ENCODE measurements at places on chromosomes 11 and 22. TPM values are rescaled to one million over a fixed set of nuclear protein-coding genes. Genes with fewer than 3 reads are reported as not detected.

ANO9 gene
- total RNA-seq, result 114 TPM

PNPLA3 gene
- not detected for total RNA-seq

DERL3 gene
- 0.66 TPM for total RNA-seq

PTGDR2 gene
- total RNA-seq, result 0.36 TPM

CABP4 gene
- 7.5 TPM for total RNA-seq

PGA4 gene
- total RNA-seq, result not detected

NAGA gene
- total RNA-seq, result 2.6 TPM

WT1 gene
- total RNA-seq, result not detected

ATM gene
- 307 TPM for total RNA-seq

KIAA1671 gene
- 2.9 TPM for total RNA-seq

TEAD1 gene
- not detected for total RNA-seq

OR10A2 gene
- total RNA-seq, result not detected

OR5P2 gene
- not detected for total RNA-seq

- peak; percentile 83 for DNase-seq
Observed at GRCh38 chr11:9759519-9760192, 95.8 kb downstream of the SWAP70 start.

- DNase-seq, result no peak
Observed at GRCh38 chr22:49963647-49964026, 3.1 kb downstream of the PIM3 start.

GRCh38 chr22:26821854-26822253 is 164.5 kb downstream of the MIAT start:
- DNase-seq, result no peak

DNA sequence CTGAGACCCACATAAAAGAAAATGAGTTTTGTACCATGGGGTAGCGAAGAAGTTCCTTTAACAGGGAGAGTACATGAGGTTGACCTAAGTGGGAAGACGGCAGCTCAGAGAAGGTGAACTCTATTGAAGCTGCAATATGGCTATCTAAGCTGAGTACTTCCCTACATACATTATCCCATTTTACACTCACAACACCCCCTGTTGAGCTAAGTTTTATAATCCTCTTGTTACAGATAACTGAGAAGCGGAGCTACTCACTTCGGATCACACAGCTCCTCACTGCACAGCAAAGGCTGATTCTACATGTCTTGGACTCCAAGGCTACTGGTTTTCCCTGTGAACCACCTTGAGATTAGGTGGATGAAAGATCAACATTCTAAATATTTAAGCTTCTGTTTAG is 8.2 kb upstream of the PIWIL4 start:
- no peak for DNase-seq

DNA sequence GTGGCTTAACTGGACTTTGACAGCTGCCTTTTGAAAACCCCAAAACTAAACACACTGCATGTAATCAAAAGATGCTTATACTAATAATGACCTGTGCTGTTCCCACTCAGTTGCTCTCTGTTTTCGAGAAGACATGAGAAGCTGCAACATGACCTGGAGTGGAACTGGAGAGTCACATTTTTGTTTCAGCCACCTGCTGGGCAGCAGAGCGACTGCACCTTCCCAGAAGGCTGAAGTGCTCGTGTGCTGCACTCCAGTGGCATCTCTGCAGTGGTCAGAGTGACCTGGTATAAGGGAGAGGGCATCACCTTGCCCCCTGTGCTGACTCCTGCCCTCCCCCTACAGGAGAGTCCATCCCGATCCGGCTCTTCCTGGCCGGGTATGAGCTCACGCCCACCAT is 8.6 kb downstream of the THYN1 start:
- DNase-seq, result no peak

- no peak for DNase-seq
Observed at GRCh38 chr11:2470495-2470894, 25.7 kb downstream of the KCNQ1 start.

GRCh38 chr11:132943357-132943705 is 589.0 kb downstream of the OPCML start:
- DNase-seq, result no peak

DNA sequence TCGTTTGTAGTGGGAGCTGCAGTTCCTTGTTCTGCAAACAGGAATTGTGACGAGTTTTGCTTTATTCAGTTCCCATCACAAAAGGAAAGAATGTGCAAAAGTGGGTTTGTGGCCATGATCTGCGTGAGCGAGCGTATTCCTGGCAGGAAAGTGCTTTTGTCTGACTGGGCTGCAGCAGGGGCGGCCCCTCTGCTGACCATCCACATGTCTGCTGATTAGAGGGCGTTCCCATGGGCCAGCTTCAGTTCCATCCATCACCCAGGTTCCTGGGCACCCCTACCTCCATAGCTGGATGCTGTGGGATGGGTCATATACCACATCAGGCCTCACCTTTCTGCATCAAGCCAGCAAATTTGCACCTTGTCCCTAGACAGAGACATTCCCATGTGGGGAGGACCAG is 28.9 kb upstream of the GAL start:
- DNase-seq, result no peak

GRCh38 chr11:131896978-131897615 is 526.7 kb downstream of the NTM start:
- DNase-seq, result no peak

- no peak for DNase-seq
Observed at GRCh38 chr11:128779036-128779435, 85.2 kb downstream of the FLI1 start.

DNA sequence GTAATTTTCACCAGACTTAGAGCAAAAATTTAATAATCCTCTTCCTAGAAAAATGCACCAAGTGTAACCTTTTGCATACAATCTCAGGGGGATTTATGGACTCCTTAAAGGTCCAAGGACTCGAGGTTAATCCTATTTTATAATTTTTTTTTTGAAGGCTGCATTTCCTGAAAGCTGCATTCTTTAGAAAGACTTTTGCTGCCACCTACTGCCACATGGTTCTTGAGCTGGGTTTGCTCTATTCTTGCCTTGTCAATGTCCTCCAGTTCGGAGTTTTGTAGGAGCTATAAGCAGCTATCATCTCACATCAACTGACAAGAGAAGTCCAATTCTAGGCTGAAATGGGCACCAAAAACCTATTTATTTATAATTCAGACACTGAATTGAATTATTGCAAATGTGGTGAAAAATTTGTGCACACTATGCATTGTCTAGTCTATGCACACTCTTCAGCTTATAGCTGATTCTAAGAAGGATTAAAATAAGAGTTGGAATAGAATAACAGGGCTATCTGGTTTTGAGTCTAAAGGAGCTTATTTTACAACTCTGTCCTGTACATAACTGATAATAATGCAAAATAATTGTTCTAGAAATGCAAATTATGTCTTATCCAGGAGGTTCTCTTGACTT is 31.3 kb downstream of the TRAF6 start:
- no peak for DNase-seq

DNA sequence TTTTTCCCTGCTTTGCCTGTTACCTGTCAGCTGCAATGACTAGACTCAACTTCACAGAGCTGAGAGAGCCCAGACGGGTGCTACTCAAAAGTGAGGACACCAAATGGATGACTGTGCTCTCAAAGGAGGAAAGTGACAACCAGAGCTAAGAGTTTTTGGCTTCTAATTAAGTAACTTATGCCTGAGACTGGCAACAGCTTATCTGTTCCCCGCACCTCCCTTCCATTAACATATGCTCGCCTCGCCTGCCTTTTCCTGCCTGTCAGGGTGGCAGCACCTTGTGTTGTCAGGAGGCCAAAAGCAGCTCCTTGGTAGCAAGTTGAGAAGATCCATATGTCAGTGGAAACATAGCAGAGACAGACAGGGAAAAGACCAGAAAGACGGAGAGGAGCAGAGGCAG is 573.9 kb upstream of the KIRREL3 start:
- no peak for DNase-seq

- DNase-seq, result peak; percentile 90
Observed at GRCh38 chr11:14358729-14359439, at the start of gene RRAS2. Gene RRAS2 (minus strand): TSS chr11:14359183. CDS start chr11:14358870, 313 bp downstream.

DNA sequence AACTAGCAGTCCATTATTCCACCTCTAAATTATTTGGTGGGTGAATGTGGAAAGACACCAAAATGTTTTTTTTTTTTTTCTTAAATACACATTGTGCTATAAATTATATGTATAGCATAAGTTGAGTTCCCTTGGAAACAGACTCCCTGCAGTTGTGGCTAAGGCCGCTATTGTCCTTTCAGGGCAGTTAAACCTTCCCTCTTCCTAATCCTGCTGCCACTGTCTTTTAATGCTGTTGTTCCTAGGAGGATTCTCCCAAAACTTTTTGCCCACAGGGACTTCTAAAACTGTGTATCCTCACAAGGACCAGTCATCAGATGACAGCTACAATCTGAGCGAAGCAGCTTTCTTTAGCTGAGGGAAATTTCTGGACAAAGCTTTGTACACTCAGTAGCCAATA is 478.9 kb upstream of the CHORDC1 start:
- DNase-seq, result no peak

DNA sequence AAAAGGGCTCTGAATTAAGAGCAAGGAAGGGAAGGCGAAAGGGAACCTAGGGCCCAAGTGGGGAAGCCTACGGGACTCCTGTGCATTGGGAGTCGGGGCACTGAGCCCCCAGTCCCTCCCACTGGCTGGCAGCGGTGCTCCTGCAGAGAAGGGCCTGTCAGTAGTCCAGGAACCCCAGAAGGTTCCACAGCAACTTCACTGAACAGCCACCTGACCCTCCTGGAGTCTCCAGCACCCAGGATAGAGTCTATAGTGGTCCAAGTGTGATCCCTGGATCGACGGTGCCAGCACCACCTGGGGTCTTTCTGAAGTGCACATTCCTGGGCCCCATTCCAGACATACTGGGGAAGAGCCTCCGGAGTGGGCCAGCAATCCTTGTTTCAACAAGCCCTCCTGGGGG is 100.0 kb upstream of the B3GAT1 start:
- no peak for DNase-seq

DNA sequence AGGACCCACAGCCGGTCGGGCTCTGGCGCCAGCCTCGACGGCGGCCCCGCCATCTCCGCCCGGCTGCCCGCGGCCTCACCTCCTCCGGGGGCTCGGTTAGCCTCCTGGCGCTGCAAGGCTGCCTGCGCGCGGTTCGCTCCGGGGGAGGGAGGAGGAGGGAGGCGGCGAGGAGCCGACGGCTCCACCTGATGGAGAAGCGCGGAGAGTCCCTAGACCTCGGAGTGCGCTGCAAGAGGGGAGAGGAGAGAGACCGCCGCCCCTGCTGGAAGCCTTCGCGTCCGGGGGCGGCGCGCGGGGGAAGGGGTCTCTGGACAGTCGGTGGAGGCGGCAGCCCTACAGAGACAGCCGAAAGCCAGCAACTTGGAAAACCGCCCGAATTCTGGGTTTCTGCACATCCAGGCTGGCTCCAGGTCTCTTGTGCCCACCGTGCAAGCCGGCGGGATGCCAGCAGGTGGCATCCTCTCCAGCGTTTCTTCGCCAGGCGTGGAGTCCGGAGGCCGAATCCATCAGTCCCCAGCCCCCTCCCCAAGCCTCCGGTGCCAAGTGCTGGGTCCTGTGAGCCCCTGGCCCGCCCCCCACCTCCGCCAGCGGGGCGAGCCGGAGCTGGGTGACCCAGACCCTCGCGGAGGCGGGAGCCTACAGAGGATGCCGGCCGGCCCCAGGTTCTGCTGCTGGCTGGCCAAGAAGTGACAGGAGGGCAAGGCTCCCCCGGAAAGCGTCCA is 2.9 kb upstream of the KIRREL3 start:
- no peak for DNase-seq

- DNase-seq, result no peak
Observed at GRCh38 chr11:107408762-107409211, 48.8 kb downstream of the CWF19L2 start.

- no peak for DNase-seq
Observed at GRCh38 chr22:48799227-48799970, 1028.3 kb downstream of the BRD1 start.

- DNase-seq, result no peak
Observed at GRCh38 chr22:44074337-44074984, 50.4 kb downstream of the PARVB start.

DNA sequence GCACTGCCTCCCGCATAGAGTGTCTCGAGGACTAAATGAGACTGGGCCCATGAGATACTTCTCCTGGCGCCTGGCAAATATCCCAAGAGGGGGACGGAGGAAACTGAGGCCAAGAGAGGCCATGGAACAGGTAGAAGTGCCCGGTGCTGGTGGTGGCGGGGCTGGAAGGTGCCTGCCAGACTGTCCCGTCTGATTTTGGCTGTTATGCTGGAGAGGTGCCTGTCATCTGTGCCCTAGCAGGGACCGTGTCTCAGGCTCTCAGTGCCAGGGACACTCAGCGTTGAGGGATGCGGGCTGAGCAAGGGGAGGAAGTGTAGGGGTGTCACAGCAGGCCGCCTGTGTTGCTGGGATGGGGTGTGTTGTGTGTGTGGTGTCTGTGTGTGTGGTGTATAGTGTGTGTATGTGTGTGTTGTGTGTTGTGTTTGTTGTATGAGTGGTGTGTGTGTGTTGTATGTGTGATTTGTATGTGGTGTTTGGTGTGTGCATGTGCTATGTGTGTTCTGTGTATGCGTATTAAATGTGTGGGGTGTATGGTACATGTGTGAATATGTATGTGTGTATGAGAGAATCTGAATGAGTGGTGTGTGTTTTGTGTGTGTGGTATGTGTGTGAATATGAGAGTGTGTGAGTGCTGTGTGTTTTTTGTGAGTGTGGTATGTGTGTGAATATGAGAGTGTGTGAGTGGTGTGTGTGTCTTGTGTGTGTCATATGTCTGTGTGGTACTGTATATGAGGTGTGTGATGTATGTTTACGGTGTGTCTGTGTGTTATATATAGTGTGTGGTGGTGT is 21.3 kb upstream of the SHISAL1 start:
- no peak for DNase-seq

GRCh38 chr11:86671531-86672006 is 847 bp downstream of the ME3 start:
- no peak for DNase-seq

DNA sequence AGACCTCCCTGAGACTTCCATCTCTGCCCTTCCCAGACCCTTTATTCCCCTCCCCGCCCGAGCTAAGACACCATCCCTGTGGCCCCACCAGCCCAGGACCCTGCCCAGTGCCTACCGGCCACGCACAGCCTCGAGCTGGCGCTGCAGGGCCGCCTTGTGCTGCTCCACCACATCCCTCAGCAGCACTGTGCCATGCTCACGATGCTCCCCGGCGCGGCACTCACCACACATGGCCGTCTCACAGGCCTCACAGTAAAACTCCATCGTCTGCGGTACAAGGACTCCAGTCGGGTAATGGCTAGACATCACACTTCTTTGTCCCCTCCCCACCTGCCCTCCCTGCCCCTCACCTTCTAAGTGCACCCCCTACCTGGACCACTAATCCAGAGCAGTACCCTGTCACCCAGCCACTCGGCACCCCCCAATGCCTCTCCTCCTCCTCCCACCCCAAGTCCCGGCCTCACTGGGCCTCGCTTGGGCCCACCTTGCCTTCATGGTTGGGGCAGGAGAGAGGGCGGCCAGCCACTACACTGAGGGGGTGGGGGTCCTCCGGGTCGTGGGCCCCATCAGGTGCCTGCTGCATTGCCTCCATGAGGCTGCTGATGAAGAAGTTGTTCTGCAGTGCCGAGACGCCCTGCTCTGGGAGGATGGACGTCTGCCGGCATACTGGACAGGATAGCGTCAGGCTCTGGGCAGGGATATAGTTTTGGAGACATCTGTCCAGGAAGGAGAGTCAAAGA is 16.0 kb downstream of the TRIM3 start:
- no peak for DNase-seq

GRCh38 chr11:63680834-63681320 is 423 bp upstream of the RTN3 start:
- no peak for DNase-seq

GRCh38 chr11:43687120-43687791 is 6.7 kb downstream of the HSD17B12 start:
- DNase-seq, result no peak
